Kidney capillary endothelial cell (primary cell): ENCODE measurements at places on chromosomes 13 and 19.

DNA sequence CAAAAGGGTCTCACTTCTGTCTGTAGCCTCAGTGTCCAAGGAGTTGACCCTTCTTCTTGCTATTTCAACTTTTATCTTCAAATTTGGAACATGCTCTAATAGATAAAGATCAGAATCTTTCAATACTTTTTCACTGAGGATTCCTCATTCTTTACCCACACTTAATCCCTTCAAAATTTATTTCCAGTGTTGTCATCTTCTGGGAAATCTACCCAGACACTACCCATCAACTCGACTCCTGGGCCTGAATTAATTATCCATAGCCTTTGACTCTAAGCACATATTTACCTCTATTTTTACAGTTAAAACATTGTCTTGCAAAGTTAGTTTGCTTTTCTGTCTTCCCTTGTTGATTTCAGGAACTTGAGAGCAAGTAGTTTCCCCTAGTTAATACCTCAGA lies 1022.5 kb downstream of the PCDH9 start:
- DNase-seq, result no peak

DNA sequence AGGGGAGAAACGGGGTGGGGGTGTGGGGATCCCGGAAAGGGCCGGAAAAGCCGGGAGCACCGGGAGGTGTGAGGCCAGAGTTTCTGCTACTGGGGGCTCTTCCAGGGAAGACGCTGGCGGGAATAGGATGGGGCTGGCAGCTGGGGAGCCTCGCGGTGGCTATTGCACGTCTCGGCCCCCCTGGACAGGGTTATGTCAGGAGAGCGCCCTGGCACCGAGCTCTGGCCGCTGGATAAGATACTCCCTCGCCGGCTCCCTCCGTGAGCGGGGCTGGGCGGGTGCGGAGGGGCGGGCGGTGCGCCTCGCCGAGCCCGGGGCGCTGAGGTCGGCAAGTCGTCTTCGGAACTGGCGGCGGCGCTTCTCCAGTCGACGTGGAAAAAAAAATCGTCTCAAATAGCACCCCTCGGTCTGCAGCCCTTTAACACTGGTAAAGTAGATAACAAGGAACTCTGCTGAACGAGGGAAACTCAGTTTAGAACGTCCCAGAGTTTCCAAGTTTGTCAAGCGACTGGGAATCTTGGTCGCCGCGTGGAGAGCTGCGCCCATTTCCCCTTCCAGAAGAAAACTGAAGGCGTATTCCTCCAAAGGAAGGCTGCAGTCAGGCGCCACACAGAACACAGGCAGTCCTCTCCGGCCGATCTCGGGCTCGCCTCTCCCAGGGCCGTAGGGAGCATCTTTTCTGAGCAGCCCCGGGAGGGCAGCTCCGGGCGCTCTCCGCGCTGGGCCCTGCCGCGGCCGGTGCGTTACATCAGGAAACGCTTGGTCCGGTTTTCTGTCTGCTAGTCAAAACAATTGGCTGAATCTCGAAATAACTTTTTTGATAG lies 115.1 kb downstream of the KCNRG start:
- DNase-seq, result peak; percentile 57

DNA sequence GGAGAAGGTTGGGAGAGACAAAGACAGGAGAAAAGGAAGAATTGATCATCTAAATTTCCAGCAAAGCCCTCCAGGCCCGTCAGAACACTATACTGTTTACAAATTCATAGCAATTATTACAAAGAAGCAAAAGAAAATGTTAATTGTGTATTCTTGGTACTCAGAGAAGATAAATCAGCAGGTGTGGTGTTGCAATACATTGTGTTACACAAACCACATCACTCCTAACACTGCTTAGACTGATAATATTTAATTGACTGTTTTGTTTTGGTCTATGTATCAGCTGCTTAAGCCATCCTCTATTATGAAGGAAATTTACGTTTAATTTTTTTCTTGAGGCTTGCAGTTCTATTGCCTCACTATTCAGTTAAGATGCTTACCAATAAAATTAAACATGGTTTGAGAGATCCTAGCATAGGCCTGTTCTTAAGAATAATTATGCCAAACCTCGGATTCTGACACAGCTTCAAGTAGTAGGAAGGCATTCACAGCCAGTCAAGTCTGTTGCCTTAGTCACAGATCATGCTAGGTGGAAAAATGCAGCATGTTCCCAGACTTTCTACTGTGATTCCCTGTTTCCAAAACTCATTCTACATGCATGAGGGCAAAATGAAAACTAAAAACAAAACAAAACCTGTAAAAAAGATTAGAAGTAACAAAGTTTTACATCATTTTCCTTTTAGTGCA lies 129.2 kb downstream of the TBC1D4 start:
- DNase-seq, result no peak

GRCh38 chr19:19538061-19538784 lies at the start of gene CILP2:
Gene CILP2 (plus strand): TSS chr19:19538265. CDS start chr19:19538350, 85 bp downstream.
- DNase-seq, result no peak

DNA sequence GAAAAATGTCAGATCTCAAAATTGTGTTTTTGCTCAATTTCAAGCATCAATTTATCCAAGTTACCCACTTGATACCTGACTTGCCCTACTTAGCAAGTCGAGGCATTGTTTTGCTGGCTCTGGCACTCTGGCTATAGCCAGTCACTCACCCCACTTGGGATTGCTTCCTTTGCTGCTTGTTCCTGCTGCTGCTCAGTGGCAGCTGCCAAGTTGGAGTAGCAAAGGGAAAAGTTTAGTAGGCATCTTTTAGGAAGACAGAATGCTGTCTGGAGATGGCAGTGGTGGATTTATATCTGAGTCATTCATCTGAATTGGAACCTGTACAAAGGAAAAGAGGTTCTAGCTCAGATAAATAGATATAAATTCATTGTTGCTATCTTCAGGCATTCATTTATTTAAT lies 41.2 kb downstream of the PCCA start:
- DNase-seq, result peak; percentile 27

DNA sequence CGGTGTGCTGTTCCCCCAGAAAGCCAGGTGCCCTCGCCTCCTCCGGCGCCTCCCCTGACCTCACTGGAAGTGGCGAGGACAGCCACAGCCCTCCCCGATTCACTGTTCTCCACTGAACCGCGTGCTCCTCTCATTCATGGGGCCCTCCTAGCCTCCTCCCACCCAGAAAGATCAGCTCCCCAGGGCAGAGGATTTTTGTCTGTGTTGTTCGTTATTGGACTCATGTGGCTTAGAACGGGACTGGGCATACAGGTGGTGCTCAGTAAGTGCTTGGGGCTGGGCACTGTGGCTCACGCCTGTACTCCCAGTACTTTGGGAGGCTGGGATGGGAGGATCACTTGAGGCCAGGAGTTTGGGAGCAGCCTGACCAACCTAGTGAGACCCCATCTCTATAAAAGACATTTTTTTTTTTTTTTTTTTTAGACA lies 3.8 kb downstream of the PRTN3 start:
- DNase-seq, result no peak

DNA sequence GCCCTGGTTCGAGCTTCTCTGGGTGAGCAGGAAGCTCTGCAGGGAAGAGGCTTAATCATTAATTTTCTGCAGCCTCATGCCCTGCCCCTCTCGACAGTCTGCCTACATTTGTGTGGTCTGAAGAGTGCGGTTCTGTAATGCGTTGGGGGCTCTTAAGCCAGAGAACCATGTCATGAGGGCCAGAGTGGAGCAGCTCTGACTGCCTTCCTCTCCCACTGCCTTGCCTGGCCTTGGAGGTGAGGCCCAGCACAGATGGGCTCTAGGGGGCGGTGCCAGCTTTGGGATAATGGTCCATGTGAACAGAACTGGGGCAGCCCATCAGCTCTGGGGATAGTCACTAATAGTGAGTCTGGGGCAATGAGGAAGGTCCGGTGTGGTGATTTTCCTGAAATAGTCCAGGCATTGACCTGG lies 5.7 kb downstream of the FGF9 start:
- no peak for DNase-seq

- no peak for DNase-seq
Observed at GRCh38 chr19:8397746-8398310, 7.7 kb downstream of the RAB11B start.

- peak; percentile 4 for DNase-seq
Observed at GRCh38 chr13:77749344-77749880, 51.9 kb downstream of the SLAIN1 start.

GRCh38 chr19:18594824-18595373 lies 6.3 kb downstream of the REX1BD start:
- no peak for DNase-seq

- no peak for DNase-seq
Observed at GRCh38 chr19:34049944-34050343, 122.4 kb upstream of the LSM14A start.

DNA sequence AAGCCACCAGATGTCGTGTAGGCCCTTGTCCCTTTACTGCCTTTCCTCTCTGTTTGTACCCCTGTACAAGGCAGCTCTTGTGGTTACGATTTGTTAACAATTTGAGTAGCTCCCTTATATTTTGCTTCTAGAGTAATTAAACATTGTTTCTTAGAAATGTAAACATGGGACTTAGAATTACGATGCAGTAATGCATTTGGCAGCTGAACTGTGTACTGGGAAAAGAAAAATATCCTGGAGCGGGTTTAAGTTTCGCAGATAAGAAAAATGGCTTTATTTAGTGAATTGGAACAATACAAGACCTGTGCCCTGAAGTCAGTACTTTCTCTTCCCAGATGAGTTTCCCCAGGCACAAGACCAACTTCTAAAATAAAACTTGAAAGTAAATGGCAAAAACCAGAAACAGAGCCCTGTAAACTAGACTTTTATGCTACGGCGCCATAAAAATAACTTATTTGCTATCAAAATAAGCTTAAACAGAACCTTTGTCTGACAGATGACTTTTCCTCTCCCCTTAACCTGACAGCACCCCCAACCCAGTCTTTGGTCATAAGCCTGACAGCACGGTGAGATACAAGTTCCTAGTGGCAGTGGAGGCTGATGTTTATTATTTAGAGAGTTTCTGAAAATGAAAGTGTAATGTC lies 63.0 kb downstream of the LRCH1 start:
- DNase-seq, result no peak

- DNase-seq, result no peak
Observed at GRCh38 chr13:81916461-81916860, 1575.5 kb upstream of the SPRY2 start.

DNA sequence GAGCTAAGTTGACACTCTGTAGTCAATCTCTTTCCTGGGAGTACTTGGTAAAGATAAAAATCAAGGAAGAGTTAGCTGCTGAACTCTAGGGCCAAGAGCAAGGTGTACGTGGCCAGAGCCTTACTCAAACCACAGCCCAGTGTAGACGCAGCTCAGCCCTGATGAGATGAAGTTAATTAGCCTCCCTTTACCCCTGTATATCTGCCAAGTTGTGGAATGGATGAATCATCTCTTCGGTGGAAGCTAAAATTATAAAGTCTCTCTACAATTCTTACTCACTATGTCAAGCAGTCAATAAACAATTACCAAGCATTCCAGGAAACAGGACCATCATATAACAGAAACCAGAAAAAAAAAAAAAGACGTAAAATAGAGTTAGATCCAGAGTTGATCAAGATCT lies 146.9 kb upstream of the UFM1 start:
- DNase-seq, result no peak

DNA sequence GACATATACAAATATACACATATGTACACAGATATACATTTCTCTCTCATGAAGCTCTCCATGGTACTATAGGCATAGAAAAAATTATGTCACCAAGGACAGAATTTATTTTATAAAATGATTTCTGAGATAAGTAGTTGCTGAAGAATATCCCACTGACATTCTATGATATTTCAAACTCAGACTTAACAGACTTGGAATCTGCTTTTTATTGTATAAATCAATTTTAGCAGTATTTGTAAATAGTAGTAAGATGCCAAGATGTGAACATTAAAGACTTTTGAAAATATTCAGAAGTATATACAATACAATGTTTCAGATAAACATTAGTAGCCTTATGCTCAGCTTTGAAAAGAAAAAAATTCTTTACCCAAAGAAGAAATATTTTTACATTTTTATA lies 107.4 kb upstream of the ARGLU1 start:
- DNase-seq, result no peak
